AG08396 (cell line): ENCODE measurements at places on chromosomes 5 and 9.
A peak's percentile ranks its signal among the peaks of the same experiment; 100 is the strongest.

DNA sequence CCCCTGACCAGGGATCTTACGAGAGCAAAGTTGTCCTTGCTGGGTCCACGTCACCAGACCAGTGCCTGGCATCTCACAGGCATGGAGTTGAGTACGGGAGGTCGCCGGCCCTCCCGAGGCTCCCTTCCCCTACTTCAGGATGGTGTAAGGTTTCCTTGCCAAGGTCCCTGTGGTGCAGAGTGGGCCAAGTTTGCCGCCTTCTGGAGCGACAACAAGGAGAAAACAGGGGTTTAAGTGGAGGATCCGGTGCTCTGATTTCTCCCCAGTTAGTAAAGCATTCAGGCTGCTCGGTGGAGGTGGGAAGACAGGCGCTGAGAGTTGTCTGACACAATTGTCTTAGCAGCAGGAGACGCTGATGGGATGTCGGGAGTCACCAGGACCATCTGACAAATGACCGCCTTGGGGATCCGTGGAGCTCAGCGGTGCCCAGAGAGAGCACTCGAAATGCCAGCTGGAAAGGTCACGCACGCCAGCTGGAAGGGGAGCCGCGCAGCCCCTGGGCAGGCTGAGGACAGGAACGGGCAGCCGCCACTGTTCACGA lies 37.3 kb downstream of the ADAMTS2 start:
- DNase-seq, result no peak

DNA sequence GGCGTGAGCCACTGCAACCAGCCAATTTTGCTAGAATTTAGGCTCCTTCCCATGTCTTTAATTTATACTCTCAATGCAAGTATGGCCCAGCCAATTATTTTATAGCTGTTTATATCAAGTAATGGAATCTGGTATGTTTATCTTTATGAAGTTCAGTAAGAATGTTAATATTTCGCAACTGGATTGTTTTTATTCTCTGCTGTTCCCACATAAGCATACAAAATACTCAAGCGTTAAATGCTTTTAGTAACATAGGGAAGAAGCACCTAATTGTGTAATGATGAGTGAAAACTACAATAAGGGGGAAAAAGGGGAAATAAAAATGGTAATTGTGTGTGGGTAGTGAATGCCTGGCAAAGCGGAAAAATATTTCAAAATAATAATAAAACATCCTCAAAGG lies 21.3 kb downstream of the PWWP2A start:
- no peak for DNase-seq

DNA sequence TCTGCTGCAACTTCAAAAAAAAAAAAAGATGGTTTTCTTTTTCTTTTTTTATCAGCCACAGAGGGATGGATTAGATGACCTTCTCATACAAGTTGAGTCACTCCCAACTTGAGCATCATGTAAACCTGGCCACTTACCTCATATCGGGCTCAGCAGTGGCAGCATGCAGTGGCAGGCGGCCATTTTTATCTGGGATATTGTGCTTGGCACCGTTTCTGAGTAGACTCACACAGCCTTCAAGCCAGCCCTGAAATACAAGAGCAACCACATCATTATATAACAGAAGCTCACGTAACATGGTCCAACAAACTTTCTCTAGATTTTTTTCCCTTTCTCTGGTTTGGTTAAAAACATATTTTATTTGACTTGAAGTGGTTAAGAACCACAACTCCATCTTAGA lies 62.6 kb downstream of the ANKRD55 start:
- DNase-seq, result peak; percentile 41

DNA sequence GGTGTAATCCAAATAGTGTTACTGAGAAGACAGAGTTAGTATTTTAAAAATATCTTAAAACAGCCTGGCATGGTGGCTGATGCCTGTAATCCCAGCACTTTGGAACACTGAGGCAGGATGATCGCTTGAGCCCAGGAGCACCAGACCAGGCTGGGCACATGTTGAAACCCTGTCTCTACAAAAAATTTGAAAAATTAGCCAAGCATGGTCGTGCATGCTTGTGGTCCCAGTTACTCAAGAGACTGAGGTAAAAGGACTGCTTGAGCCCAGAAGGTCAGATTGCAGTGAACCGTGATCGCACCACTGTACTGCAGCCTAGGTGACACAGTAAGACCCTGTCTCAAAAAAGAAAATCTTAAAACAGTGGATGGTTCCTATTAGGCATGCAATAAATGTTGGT lies 12.4 kb downstream of the IFNA1 start:
- DNase-seq, result no peak

DNA sequence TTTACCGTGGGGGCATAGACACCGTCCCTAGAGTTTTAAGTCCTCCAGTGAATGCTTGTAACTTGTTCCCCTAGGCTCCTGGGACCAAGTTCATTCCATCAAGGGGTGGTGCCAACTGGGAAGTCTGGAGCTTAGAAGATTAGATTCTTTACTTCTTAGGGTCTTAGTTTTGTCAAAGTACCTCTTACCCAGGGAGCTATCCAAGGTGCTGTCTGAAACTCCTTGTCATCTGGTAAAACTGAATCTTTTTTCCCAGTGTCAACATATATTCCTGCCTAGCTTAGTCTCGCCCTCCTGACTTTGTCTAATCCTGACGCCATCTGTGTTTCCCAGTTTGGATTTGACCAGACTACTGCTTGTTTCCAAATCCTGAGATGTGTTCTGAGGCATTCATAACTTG lies 41.6 kb downstream of the MAMDC2 start:
- DNase-seq, result no peak

DNA sequence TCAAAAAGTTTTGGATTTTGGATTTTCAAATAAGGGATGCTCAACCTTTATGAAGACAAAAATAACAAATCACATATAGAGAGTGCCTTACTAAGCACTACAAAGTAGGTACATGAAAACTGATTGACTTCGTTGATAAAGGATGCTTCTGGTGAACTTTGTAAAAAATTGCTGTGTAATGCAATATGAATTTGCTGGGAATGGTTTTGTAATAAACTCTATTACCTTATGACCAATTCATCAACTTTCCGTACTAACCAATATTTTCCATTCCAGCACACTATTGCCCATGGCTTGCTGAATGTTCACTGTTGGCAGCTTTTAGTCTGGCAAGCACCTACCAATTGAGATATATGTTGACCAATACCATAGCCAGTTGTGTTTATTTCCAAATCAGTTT lies 23.4 kb upstream of the ZNF474 start:
- no peak for DNase-seq

DNA sequence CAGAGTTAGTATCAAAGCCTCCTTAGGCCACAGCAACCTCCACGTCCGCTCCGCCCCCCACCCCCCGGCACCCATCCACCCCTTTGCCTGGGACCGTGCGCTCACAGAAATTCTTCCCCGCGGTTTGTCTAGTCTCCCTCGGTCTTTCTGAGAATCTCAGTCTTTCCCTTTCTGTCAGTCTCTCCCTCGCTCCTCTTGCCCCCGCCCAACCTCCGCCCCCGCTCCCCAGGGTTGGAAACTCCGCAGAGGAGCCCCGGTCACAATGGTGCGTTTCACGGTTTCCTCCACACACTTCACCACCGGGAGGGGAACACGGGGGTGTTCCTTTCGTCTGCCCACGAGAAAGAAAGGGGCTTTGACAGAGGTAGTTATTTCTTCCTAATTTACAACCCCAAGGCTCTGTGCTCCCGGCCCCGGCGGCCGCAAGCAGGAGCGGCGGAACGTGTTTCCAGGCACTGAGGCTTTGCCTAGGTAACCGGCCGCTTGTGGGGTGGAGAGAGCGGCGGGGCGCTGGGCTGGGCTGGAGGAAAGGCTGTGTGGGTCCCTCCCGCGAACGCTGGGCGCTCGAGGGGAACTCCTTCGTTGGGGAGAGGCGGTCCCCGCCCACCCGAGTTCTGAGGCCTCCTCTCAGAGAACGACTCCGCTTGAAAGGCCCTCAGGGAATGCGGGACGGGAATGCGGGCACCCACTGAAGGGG lies 2.1 kb downstream of the NR4A3 start:
- peak; percentile 67 for DNase-seq

DNA sequence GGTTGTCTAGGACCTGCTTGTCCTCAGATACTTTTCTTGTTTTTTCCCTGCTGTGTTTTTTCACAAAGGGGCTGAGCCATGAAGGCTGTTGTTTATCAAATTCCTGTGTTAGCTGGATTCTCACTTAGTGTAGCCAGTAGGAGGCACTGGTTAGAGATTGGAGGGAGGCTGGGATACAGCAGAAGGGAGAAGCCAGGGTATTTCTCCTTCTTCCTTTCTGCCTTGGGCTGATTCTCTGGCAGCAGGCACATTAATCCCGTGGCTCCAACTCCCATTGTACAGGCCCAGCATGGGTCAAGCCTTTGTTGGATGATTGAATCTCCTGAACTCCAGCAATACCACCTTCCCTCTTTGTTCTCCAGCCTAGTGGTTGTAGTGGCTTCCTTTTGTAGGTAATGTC lies 46.4 kb upstream of the FAM170A start:
- DNase-seq, result no peak

DNA sequence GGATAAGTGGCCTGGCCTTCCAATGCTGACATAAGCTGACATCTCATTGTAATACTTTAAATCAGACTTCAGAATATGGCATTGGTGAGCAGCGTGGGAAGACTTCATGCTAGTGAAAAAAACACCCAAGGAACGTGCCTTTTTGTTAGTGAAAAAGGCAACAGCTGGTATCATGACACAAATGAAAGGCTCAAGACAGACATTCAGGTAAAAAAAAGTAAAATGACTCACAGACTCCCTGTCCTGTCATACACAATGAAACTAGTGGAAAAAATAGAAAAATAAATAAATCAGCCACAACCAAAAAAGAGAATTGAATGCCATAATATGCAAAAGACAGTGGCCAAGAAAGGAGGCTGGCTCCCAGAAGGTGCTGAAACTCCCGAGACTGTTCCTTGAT lies 24.4 kb upstream of the PPP1R2B start:
- no peak for DNase-seq

DNA sequence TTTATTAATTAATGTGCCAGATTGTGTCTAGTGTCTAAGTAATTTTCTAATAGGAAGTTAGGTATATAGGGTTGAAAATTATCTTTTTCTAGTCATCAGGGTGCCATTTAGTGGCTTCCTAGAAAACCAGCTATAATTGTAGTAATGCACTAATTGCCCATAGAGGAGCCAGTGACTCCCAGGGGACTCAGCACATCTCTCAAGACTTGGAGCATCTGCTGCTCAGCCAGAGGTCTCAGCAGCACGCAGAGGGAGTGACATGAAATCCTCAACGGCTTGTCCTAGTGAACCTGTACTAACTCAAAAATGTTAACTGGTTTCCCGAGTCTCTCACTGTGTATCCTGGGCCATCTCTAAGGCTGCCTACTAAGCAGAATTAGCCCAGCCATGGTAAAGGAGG lies 78.2 kb upstream of the MAN2A1 start:
- no peak for DNase-seq

- DNase-seq, result no peak
Measured at GRCh38 chr9:34976441-34976840, 13.1 kb upstream of the DNAJB5 start.

- peak; percentile 35 for DNase-seq
Measured at GRCh38 chr9:107018861-107019545, 156.0 kb downstream of the ZNF462 start.

GRCh38 chr5:59367791-59368394 lies 525.6 kb downstream of the PDE4D start:
- DNase-seq, result peak; percentile 25

DNA sequence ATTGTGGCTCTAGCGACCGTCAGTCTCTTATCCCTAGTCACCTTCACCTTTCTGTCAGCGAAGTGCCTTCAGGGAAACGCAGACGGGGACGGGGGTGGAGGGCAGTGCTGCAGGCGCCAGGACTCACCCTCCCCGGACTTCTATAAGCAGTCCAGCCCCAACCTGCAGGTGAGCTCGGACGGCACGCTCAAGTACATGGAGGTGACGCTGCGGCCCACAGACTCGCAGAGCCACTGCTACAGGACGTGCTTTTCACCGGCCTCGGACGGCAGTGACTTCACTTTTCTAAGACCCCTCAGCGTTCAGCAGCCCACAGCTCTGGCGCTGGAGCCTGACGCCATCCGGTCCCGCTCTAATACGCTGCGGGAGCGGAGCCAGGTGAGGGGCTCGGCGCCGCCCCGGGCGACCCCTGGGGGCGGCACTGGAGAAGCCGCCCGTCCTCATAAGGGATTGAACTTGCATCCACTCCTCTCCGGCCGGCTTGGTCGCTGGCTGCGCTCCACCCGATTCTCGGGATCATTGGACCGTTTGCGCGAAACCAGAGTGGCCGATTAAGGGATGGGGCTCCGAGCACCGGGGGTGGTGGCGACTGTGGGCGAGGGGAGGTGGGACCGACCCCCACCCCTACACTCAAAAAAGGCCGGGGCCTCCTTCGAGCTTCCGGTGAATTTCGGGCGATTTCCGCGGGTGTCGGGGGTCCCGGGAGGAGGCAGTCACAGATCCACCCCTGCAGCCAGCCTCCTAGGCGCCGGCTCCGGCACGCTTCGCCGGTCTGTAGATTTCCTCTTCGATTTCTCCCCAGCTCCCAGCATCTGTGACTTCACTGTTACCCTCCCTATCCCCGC lies 2.7 kb downstream of the PCDHGC5 start:
- no peak for DNase-seq

DNA sequence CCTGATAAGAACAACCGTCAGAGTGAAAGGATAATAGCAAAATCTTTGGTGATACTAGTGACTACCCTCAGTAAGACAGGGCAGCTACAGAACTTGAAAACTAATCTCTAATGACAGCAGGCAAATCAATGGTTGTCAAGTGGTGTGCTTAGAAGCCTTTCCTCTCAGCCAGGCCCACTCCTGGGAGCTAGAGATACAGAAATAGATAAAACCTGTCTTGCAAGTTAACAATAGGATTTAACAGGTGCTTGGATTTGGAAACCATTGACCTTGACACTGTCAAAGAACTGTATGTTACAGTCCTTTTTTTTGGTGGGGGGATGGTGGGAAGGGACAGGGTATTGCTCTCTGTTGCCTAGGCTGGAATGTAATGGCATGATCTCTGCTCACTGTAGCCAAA lies 118.6 kb downstream of the BASP1 start:
- DNase-seq, result no peak

DNA sequence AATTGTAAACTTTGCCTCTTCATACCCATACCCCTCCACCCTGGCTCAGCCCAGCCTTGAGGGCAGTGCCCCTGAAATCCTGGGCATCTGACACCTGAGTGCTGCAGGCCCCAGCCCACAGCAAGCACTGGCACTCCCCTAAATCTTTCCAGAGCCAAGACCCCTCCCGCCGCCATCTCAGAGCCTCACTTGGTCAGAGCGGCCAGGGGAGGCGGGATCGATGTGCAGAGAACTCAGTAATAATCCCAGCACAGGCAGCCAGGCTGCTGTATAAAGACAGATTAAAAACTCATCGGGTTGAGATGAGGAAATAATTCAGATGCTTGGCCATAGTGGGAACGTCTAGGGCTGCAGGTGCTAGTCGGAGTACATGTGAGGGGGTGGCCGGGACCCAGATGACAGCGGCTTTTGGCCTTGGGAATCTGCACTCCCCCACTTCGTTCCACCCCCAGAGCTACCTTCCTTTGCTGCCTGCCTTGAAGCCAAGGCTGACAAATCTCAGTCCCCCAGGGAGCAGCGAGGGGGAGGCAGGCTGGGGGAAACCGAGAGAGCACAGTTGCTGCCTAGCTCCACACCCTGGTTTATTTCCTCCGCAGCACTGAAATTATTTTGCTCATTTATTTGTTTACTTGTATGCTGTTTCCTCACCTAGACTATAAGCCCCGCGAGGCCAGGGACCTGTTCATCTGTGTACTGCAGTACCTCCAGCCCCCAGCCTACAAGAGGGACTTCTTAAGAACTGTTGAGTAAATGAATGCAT lies 19.5 kb upstream of the ARAP3 start:
- DNase-seq, result no peak

GRCh38 chr5:3943859-3944258 lies 348.2 kb downstream of the IRX1 start:
- no peak for DNase-seq
